ENCODE measurements at places on chromosomes 1 and 21.

- DNase-seq, result no peak
Observed at GRCh38 chr1:167429612-167430011, 88.7 kb downstream of the CD247 start.

GRCh38 chr1:234538062-234538731, 59.2 kb upstream of the TARBP1 start:
- DNase-seq, result no peak

- no peak for DNase-seq
Observed at GRCh38 chr1:159054427-159054826, 22.1 kb downstream of the AIM2 start.

DNA sequence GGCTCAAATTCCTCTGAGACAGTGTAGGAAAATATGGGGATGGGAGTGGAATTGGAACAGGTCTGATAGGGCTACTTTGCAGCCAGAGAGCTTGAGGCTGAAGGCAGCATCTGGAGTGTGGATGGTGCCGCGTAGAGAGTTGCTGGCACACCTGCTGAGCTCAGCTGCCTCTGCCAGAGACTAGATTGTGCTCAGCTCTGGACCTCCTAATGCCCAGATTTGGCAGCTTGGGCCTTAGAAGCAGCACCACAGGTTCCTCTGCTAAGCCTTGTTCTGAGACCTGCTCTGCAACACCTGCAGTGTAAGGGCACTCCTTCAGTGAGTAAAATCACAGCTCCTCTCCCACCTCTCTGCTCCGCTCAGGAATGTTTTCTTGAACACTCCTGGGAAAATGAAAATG, 23.3 kb downstream of the ACOT11 start:
- DNase-seq, result no peak

DNA sequence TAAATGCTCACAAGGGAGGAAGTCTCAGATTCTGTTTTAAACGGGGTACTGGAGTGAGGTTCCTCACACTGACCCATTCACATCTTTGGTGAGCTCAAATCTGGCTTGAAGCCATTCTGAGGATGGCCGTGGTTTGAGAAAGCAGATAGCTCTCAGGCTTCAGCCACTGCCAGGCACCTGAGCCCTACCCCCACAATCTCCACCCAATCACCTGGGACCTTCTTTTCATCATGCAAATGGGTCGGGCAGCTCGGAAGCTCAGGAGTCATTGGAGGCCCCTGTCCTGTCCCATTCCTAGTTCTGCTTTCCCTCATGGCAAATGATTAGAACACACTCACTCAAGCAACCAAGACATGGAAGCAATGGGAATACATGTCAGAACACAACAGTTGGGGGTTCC, 141.4 kb upstream of the ETS2 start:
- no peak for DNase-seq

DNA sequence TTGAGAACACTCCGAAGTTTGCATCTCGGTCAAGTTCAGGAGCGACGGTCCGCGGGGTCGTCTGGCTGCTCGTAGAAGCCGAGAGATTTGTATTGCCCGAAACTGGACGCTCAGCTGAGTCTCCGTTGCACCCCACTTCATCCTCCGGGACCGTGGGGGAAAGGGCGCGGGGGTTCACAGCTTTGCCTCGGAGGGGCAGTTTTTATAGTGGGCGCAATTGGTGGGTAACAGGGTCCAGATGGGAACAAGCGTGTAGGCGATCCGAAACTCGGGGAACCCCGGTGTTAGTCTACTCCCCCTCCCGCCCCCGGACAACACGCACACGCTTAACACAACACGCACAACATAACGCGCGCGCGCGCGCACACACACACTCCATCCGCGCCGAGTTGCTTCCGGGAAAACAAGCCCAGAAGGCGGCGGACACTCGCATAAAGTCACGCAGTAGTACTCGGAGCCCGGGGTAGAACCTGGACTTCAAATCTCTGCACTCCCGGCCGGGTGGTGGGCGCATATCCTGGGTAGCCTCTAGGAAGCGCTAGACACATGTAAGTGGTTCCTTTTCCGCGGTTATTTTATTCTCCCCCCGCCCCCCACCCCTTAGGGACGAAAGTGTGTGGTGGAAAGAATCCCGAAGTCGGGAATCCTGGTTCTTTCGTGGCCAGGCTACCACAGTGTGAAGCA, 1.1 kb upstream of the JUN start:
- peak; percentile 38 for DNase-seq
